AG04449 (cell line): ENCODE measurements at places on chromosomes 1 and 21.

DNA sequence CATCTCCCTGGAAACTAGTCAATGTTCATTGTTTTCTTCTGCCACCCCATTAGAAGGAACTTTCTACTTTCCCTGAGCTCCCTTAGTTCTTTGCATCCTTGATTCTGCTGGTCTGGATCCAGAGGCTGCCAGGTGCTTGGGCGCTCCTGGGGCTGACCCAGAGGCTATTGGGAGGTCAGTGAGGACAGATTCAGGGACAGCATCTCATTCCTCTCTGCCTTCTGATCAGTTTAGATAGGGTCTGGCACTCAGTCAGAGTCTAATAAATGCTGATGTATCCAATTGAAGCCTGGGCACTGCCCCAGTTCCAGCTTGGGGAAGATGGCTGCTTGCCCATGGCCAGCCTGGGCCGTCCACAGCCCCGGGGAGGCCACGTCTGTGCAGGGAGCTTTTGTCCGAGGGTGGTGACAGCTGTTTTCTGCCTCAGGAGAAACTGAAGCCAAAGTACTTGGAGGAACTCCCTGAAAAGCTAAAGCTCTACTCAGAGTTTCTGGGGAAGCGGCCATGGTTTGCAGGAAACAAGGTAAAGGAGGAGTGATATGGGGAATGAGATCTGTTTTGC lies 2.3 kb downstream of the GSTM1 start:
- DNase-seq: no peak

GRCh38 chr1:26723013-26723991 lies 27.5 kb downstream of the ARID1A start:
- DNase-seq: peak; percentile 96

GRCh38 chr1:94596260-94596659 lies 54.7 kb upstream of the F3 start:
- DNase-seq: no peak

DNA sequence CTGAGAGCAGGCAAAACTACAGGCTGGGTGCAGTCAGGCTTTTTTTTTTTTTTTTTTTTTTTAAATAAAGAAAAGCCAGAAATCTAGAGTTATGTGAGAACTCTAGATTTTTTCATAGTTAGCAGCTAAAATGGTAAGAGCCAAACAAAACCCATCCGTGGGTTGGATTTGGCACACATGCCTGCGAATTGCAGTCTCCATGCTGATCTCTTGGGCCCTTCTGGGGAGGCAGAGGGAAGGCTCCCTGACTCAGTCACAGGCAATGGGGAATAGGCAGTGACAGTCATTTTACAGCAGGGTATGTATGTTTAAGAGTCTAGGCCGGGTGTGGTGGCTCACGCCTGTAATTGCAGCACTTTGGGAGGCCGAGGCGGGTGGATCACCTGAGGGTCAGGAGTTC lies 2.6 kb downstream of the TXLNA start:
- no peak for DNase-seq

GRCh38 chr1:232873931-232874330 lies 68.7 kb downstream of the MAP10 start:
- DNase-seq: no peak

GRCh38 chr21:14995695-14996490 lies 68.9 kb downstream of the NRIP1 start:
- no peak for DNase-seq

DNA sequence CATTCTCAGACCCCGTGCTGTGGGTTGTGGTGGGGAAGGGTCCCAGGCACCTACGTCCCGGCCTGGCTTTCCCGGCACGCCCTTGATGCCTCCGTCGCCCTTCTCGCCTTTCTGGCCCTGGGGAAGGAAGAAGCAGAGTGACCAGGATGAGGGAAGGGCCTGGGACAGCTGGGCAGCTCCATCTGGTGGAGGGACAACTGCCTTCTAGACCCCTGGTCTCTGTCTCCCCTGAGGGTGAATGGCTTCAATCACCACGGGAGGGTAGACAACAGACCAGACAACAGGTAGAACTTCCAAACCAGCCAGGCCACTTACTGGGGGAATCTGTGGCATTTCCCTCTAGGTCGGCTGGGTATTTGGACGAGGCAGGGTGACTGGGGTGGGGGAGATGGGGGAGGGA lies 11.9 kb downstream of the COL16A1 start:
- no peak for DNase-seq

DNA sequence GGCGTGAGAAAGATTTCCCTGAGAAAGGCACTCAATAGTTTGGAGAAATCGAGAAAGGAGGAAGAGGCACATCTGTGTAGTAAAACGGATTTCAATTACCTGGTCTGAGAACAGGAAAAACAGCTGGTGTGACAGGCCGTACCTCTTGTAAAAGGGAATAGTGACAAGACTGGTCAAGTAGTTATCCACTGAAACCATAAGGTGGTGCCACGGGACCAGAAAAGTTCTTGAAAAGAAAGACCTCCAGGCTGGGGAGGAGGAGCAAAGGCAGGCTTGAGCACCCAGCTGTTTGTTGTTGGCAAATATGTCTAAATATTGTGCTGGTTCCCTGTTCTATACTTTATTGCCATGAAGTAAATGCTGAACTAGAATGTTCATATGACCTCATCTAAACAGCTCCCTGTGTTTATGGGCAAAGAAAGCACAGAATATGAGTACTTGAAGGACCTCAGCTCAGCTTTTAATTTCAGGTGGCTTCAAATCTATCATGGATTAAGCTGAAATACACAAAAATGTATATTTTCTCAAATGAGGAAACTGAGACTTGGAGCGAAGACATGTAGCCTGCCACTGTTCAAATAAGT lies 4.0 kb downstream of the HAO2 start:
- no peak for DNase-seq

GRCh38 chr1:68113966-68114365 lies 63.5 kb upstream of the DIRAS3 start:
- DNase-seq: no peak

DNA sequence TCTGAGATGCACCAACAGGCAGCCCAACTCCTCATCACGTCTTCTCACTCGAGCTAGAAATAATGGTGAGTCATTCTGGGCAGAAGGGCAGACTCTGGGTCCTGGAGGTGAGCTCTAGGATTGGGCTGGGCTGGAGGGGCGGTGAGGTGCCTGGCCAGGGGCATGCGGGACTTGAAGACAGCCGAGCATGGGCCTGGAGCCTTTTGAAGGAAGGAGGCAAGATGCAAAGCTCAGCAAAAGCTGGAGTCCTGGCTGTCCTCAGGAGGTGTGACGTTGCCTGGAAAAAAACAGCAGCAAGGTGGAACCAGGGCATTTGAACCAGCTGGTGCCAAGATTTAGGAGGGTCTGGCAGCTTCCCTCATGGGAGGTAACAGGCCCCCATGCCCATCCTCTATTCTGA lies 712 bp downstream of the KCNA2 start:
- DNase-seq: no peak

DNA sequence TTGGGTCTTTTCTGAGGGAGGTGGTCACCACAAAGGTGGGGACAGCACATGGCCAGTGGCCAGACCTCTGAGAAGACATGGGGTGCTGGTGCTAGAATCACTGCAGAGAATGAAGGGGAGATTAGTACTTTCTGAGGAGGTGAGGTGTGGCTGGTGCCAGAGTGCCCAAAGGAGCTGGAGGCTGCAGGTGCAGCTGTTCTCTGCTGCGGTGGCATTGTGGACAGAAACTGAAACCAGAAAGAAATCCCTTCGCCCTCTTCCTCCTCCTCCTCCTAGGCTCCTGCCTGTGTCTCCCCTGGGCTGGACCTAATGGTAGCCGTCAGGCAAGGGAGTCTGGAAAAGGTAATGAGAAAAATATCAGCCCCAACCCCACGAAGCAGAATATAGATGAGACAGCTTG lies 261.7 kb downstream of the TM2D1 start:
- DNase-seq: no peak

DNA sequence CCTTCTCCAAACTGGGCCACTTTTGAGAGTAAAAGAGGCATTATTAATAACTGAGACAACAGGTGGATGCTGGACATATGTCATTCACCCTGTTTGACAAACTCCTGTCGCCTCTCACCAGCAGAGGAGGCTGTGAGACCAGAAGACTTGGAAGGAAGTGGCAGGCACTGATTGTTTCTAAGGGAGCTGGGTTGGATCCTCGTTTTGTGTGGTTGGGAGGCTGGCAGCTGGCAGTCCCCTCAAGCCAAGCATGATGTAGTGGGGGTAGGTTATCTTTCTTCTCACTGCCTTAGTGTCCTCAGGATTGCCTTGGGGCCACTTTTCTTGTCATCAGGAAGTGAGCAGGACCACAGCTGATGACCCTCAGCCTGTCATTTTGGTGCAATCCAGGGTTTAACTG lies 86.5 kb upstream of the KCNJ15 start:
- DNase-seq: no peak

DNA sequence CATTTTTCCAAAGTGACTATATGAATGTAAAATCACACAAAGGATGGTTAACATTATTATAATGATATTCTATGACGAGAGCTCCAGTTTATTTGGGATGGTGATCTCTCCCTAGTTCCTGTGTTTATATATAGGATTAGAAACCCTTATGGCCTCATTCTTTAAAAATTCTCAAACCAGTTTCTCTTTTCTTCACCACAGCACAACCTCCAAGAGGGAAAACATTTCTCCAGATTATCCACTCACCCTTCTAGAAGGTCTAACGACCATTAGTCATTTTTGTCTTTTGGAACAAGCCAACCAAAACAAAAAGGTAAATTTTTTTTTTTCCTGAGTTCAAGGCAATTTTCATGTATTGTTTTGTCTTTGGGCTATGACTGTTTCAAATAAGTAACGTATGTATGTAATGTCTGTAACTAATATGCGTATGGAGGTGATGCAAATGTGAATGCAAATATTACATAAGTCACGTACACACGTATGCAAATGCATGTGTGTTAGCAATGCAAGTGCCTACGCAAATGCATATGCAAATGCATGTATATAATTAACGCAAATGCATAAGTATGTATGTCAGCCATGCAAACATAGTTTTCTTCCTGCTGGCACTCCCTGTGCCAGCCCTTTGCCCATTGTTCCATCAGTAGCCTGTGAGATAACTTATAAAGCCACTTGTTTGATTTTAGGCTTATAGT lies 72.5 kb upstream of the MORC3 start:
- peak; percentile 7 for DNase-seq

GRCh38 chr1:70041317-70042045 lies 163.9 kb downstream of the LRRC40 start:
- no peak for DNase-seq

DNA sequence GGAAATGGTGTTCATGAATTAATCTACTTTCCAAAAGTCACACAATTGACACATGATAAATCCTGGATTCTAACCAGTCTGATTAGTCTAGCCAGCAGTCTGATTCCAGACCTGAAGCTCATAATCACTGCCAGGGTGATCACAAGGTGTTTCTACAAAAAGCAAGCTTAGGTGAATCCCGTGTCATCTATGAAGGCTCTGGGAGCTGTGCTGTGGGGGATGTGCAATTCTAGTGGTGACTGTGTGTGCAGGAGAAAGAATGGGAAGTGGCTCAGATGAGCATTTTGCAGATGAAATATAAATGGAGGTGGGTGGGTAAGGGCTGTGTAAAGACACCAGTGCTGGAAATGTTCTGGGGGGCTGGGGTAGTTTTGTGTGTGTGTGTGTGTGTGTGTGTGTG lies 1.8 kb upstream of the NPPB start:
- DNase-seq: no peak

- DNase-seq: no peak
These were observed 9.8 kb downstream of the FBXO42 start for GRCh38 chr1:16342331-16343062.

- DNase-seq: no peak
These were observed 836 bp downstream of the OLFML3 start for GRCh38 chr1:113980110-113980509.

GRCh38 chr1:66371233-66372005 lies 162.5 kb upstream of the SGIP1 start:
- peak; percentile 33 for DNase-seq

DNA sequence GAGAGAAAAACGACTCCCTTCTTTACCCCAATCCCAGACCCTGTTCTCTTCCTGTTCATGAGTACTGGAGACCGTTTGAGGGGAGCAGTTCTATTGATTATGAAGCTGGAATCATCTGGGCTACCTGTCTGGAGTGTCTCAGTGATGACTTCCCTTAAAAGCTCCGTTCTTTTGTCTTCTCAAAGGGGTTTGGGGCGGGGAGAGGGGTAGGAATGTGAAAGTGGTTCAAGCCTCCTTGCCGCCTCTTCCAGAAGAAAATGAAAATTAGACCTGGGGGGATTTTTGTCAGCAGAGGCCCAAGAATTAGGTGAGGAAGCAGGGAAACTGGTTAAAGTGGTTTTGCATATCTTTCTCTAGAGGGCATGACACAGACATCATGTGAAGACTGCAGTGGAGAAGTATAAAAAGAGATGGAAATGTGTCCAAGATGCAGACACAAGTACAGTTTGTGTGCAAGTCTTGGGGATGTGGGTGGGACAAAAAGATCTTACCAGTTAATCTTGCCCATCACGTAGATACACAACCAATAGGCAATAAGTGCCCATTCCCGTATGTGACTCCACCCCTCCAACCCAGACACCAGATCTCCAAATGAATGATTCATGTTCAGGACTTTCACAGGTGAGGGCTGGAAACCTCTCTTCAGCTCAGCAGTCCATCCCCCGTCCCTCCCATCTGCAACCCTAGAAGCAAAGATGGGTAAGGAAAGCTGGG lies 470 bp upstream of the MTMR11 start:
- no peak for DNase-seq

DNA sequence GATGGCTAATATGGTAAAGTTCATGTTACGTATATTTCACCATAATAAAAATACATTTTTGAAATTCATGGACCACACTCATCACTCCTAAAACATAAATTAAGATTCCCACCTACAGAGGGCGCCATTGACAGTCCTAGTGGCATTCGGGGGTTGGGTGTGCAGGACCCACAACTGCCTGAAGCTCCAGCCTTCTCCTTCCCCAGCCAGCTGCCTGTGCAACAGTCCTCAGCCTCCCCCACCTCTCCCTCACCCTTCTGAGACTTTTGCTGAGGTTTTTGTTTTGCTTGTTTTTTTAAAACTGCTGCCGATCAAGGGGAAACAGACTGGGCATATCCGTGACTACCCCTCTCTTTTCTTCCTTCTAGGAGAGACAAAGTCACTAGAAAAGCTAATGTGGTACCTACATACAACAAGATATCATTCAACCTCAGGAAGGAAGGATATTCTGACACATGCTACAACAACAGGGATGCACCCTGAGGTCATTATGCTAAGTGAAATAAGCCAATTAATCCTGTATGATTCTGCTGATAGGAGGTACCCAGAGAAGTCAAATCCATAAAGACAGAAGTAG lies 9.2 kb upstream of the EVA1C start:
- DNase-seq: no peak

DNA sequence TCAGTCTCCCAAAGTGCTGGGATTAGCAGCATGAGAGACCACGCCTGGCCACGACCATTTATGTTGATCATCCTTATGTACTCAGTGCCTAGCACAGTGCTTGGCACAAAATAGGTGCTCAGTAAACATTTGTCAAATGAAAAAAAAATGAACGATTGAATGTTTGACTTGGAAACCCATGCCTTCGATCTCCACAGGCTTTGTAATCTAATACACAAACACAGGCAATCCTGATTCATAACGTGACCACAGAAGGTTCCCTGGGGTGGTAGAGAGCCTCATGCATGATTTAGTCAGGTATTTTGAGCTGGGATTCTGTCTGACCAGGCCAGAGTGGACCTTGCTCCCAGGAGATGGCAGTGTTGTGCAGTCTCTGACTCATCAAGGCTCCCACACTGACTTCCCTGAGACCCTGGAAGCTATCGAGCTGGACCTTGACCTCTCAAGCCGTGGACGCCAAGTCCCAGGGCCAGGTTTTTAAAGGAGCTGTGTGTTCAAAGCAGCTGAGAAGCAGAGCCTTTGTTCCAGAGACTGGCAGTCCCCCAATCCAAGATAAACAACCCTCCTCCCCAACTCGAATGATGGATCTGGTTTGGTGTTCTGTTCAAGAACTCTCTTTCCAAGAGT lies 81.1 kb downstream of the PGM1 start:
- no peak for DNase-seq
